Stimulated activated CD4-positive, alpha-beta T cell treated with anti-CD3 and anti-CD28 coated beads, Interleukin-1b, Interleukin-23, amount 100 ng/mL, for 24 hours (primary cell): ENCODE measurements at places on chromosomes 5 and 9.

- DNase-seq = no peak
Measured at GRCh38 chr9:24011009-24011717, 185.1 kb upstream of the ELAVL2 start.

DNA sequence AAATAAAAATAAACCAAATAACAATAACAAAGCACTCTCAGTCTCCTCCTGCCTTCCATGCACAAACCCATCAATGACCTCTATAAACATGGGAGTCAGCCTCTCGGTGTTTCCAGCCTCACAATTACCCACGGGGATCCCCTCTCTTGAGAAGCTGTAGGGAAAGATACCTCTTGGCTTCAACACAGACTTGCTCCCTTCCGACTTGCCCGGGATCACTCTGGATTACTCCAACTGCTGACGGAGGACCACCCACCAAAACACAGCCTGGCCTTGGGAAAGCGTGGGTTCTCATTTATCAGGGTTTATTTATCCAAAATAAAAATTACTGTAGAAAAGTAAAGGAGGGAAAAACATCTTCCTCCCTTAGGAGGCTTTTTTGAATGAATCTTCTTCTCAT is 11.5 kb upstream of the NKX2-5 start:
- DNase-seq = no peak

GRCh38 chr9:134367791-134368490 is 41.7 kb downstream of the RXRA start:
- no peak for DNase-seq

DNA sequence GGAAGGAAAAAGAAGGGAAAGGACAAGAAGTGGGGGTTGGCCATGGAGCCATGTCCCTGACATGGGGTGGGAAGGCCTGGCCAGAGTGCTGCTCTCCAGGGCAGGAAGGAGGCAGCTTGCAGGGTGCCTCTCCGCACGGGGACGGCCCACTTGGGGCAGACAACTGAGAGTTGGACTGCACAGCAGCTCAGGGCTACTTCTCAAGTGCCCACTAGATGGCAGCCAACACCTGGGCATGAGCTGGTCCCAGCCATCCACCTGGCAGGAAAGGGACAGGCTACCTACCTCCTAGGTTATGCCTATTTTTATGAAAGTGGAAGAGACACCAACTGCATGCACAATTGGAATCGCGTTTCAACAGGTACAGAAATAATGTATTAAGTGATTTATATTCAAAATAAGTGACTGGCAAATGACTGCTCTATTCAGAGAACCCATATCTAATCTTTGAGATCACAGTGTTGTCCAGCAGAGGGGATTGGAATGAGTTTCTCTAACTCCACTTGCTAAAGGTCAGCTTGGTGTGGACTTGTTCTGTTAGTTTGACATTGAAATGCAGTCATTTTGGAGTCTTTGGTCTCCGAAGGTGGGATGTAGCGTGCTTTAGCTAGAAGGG is 113.4 kb downstream of the SYK start:
- peak; percentile 58 for DNase-seq

DNA sequence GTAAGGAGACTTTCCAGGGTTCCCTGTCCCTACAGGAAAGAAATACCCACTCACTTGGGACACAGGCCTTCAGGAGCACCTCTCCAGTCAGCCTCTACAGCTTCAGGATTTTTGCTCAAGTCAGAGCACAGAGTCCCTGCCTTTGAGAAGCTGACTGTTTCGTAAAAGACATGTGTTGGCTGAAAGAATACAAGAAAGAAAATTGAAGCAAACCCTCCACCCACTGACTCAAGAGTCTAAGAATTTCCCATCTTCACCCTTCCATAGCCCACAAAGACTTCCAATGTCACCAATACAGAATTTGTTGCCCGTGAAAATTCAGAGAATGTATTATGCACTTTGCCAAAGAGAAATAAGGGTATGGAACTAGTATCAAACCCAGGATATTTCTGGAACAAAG is 53.0 kb upstream of the ZNF622 start:
- no peak for DNase-seq

GRCh38 chr9:125883565-125884217 is 136.5 kb downstream of the PBX3 start:
- DNase-seq = no peak

GRCh38 chr5:56259002-56259511 is 25.9 kb upstream of the ANKRD55 start:
- DNase-seq = no peak

GRCh38 chr5:18771097-18771610 is 1136.9 kb downstream of the TAF11L14 start:
- DNase-seq = no peak

- no peak for DNase-seq
Measured at GRCh38 chr5:62268792-62269191, 37.2 kb upstream of the KIF2A start.

DNA sequence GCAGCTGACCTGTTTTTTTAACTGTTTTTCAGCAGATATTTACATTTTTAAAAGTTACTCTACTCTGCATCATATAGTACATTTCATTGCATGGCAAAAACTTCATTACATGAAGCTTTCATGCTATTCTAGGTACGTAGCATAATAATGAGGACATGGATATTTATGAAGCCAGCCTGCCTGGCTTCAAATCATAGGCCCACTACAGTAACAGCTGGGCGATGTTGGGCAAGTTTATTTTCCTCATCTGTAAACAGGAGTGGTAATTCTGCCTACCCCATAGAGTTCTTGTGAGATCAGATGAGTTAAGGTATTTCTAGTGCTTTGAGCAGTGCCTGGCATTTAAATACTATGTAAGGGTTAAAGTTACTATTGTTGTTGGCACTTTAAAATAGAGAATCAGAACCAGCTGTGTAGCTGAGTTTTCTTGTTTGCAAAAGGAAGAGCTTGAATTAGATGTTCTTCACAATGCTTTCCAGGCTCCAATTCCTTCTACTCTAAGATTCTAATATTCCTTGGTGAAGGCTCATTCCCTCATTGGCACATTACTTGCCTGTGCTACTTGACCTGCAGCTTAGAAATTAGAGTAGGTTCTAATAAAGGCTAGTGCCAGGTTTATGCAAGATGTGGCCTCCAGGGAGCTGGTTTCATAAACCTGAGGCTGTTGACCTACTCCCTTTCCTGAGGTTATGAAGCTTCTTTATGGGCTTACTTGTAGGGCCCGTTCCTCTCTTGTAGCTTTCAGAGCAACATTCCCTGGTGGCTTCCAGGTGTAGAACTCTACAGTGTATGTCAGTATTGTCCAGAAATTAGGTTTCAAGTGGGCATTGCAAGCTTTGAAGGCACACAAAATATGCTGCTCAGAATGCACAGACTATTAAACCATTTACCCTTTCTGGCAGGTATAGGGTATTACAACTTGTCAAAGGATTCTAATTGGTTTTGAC is 14.5 kb downstream of the ANP32B start:
- no peak for DNase-seq
